KG1 (cell line): ENCODE measurements at places on chromosomes 2 and 18.

DNA sequence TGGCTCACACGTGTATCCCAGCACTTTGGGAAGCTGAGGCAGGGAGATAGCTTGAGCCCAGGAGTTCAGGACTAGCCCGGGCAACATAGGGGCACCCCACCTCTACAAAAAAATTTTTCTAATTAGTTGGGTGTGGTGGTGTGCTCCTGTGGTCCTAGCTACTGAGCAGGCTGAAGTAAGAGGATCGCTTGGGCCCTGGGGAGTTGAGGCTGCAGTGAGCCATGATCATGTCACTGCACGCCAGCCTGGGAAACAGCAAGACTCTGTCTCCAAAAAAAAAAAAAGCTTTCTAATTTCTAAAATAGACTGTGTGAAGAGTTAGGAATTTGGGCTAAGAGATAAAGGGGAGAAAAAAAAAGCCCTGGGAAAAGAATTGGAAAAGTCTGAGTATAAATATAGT lies 51.9 kb upstream of the NAB1 start:
- no peak for DNase-seq

- no peak for DNase-seq
Observed at GRCh38 chr2:45965871-45966498, 314.5 kb downstream of the PRKCE start.

DNA sequence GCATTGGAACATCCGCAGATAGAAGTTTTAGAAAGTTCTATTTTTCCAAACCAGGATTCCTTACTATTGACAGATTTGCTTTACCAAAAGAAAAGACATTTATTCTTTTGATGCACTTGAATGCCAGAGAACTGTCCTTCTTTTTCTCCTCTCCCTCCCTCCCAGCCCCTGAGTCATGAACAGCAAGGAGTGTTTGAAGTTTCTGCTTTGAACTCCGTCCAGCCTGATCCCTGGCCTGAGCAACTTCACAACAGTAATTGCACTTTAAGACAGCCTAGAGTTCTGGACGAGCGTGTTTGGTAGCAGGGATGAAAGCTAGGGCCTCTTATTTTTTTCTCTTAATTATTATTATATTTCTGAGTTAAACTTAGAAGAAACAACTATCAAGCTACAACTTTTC lies 33.6 kb downstream of the APCDD1 start:
- DNase-seq, result no peak

- DNase-seq, result no peak
Observed at GRCh38 chr2:30860726-30861125, 53.5 kb upstream of the CAPN13 start.

DNA sequence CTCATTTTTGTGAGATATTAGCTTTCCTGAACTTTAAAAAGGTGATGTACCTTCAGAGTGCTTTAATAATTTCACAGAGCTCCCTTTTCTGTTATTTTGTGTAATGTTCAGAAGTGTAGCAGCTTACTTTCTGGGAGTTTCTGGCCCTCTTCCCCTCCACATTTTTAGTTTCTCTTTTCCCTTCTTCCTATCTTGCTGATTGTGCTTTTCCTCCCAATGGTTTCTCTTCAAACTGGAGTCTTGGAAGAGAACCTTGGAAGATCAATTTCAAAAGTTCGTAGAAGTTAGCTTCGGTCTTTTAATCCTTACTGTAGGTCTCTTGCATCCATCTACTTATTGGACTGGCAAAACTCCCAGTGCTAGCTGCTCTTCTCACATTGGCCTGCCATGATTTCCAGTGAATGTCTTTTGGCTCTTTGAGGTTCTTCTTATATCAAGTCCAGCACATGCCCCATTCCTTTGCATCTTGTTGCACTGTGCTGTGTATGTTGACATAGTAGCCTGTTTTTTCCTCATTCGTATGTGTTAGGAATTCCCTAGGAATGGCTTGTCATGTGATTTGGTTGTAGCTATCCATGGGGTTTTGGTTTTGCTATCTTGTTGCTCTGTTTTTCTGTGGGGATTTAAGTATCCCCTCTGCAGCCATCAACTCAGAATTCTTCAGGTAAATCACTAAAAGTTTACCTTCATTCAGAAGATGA lies 7.8 kb downstream of the CCNT2 start:
- no peak for DNase-seq

DNA sequence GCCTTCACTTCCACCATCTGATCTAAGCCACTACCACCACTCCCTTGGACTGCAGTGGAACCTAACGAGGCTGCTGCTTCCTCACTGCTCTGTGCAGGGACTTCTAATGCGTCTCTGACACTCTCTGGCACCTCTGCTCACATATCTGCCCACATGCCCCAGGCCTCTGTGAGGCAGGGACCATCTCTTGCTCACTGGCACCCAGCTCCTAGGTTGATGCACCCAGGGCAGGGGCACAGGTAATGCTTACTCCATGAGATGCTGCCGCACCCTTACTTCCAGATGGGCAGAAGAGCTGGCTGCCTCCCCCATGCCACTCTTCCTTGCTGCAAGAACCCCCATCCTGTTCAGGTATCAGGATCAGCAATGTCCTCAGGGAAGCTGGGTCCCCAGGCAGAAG lies 294.0 kb upstream of the HS6ST1 start:
- DNase-seq, result no peak

DNA sequence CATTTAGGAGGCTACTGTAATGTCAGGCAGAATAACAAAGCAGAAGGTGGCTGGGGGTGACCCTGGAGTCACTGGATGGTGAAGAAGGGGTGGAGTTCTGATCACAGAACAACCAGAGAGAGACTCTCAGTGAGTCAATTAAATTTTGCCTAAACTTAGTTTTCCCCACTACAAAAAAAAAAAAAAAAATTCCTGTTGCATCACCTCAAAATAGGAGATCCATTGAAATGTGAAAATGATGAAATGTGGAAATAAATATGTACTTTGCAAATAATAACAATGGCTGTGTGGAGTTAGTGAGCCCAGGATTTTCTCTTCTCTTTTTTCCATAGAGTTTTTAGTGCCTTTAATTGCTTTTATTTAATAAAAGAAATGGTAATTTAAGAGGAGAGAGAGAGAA lies 165.5 kb downstream of the GFPT1 start:
- DNase-seq, result no peak

GRCh38 chr2:100801402-100801801 lies 18.5 kb upstream of the NPAS2 start:
- no peak for DNase-seq
